CD4-positive, alpha-beta T cell treated with Interleukin-10 for 1 hour (primary cell): ENCODE measurements at places on chromosomes 1 and 21.

- peak; percentile 40 for DNase-seq
Measured at GRCh38 chr1:9653491-9654050, 2.0 kb downstream of the PIK3CD start.

DNA sequence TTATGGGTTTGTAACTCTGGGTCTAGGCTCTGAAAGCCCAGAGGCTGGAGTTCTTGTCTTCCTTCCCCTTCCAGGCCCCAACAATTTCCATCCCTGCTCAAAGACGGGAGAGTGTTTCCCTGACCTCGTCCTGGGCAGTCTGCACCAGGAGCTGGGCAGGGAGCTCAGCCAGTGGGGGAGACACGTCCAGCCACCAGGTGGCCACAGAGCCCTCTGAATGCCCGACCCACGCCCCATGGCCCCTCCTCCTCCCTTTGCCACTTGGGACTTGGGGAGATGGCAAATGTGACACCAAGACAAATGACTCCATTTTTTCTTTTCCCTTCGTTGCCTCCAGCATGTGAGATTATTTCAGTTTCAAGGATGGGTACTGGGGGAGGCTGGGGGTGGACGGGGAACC is 159.9 kb upstream of the AJAP1 start:
- DNase-seq, result no peak

- no peak for DNase-seq
Measured at GRCh38 chr21:41399246-41399800, 26.7 kb upstream of the MX1 start.

DNA sequence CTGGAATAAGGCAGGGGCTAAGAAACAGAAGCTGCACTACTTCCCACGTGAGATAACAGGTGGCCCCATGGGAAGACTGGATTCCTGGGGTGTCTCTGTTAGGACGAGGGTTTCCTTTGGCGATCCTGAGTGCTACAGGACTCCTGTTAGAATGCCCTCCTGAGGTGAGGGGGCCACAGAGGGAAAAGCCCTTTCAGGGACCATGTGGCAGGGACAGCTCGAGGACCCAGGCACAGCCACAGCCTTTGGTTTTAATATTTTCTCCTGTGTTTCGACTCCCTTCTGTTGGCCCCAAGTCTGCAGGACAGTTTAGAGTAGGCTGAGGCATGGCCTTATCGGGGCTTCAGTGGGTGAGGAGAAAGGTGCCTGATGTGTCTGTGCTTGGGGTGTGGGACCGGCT is 12.6 kb downstream of the TTC39A start:
- DNase-seq, result no peak

GRCh38 chr1:10663678-10664035 is 132.8 kb downstream of the CASZ1 start:
- DNase-seq, result no peak

DNA sequence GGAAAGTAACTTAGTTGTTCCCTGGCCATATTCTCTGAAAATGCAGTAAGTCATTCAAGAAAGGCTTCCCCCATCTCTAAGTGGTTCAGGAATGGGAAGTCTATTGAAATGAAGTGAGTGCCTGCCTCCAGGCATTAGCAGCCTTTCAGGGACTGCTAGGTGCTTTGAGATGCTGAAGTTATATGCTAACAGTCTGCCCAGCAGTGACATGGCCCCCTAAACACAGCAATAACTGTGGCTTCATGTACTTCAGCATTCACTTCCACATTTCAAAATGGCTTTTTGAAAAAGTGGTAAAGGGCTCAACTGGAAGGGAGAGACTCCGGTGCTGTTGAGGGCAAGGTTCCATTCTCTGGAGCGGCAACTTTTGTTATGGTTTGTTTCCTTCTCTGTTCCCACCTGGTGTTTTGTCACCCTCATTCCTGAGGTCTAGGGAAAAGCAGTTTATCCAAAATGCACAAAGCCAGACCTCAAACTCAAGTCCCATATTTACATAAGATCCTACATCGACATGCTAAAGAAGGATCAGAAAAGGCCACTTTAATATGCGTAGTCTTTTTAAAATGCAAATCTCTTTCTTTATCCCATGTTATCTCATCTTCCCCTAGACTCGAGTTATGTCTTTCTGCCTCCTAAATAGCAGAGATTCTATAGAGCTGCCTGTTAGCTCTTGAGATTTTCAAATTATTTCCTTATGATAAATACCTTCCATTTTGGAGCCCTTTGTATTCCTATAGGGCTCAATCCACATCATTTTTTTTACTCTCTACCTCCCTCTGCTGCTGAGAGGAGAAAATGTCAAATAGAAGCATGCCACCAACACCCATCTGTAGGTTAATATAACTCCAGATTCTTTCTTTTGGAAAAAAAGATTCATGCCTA is 34.2 kb upstream of the LRRC8C start:
- peak; percentile 64 for DNase-seq

- no peak for DNase-seq
Measured at GRCh38 chr1:237877631-237878030, 13.1 kb downstream of the ZP4 start.

GRCh38 chr1:155650231-155650757 is 38.3 kb downstream of the YY1AP1 start:
- no peak for DNase-seq

DNA sequence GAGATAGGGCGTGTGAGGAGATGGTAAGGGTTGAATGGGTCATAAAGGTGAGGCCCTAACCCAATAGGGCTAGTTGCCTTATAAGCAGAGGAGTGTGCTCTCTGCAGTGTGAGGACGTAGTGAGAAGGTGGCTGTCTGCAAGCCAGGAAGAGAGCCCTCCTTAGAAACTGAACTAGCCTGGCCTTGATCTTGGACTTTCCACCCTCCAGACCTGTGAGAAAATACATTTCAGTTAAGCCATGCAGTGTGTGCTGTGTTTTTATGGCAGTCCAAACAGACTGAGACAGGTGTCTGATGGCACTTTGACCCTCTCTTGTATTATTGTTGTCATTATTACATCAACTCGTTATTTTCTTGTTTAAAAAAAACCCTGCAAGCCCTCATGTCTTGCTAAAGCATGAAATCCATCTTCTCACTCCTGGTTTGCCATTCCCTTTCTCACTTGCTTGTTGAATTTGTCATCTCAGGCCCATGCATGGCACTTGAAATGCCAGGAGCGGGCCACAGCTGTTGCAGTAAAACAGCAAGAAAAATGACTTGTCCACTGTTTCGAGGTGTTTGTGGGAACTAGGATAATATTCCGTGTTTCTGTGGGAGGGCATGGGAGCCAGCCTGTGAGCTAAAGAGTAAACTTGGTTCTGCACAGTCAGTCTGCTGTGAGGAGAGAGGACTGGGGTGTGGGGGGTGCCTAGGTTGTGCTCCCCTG is 78.6 kb downstream of the STUM start:
- DNase-seq, result no peak

GRCh38 chr1:209029737-209030136 is 553.8 kb upstream of the CAMK1G start:
- DNase-seq, result no peak

- no peak for DNase-seq
Measured at GRCh38 chr21:38470755-38471154, 27.5 kb downstream of the ERG start.

DNA sequence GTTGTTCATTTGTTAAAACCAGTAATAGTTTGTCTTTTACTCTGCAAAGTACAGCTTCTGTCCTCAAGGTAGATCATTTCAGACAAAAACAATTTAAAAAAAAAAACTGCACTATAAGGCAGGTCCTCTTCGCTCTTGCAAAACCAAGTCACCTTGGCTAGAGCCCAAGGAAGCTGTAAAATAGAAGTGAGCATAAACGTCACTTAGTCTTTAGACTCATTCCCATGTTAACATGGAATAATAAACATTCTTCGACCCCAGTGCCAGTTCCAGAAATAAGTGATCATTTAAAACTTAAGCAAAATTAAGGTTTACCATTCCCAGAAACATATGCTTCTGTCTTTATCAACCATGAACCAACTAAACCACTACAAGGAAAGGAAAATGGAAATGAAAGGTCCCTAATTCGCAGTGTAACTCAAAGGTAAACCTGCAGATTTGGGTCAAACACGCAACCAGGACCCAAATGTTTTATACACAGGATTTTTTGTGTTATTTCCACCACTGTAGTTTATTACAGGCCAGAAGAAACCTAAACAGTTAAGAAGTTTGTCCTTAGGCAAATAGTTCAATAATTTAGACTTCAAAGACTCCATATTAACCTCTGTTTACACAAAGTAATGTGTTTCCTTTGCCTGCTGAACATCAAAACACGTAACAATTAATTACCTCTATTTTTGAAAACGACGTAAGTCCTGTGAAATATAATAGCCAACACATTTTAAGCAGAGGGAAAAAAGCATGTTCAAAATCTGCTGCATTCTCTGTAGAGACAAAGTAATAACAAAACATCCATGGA is 54.6 kb downstream of the TGFBR3 start:
- no peak for DNase-seq

GRCh38 chr1:229249854-229250644 is 20.9 kb upstream of the RAB4A start:
- no peak for DNase-seq

- peak; percentile 51 for DNase-seq
Measured at GRCh38 chr21:36630485-36631206, 68.3 kb upstream of the SIM2 start.

GRCh38 chr1:184937729-184938128 is 36.6 kb downstream of the NIBAN1 start:
- DNase-seq, result no peak

- DNase-seq, result peak; percentile 7
Measured at GRCh38 chr1:30976143-30976542, 67.6 kb upstream of the SDC3 start.

GRCh38 chr1:245242989-245243388 is 88.2 kb downstream of the KIF26B start:
- no peak for DNase-seq

- no peak for DNase-seq
Measured at GRCh38 chr1:198892065-198892464, 253.2 kb downstream of the PTPRC start.

DNA sequence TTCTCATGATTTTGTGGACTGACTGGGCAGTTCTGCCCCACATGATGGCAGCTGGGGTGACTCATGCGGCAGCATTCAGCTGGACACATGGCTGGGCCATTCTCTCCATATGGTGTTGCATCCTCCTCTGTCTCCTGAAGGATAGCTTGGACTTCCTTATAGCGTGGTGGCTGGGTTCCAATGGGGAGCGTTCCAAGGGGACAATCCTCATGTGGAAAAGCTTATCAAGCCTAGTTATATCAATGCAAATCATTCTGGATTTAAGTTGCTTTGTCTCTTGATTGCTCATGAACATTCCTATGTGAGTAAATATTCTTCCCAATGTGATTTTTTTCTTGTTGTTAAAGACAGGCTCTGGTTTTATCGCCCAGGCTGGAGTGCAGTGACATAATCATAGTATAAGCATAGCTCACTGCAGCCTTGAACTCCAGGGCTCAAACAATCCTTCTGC is 13.2 kb upstream of the SLC2A1 start:
- DNase-seq, result no peak

DNA sequence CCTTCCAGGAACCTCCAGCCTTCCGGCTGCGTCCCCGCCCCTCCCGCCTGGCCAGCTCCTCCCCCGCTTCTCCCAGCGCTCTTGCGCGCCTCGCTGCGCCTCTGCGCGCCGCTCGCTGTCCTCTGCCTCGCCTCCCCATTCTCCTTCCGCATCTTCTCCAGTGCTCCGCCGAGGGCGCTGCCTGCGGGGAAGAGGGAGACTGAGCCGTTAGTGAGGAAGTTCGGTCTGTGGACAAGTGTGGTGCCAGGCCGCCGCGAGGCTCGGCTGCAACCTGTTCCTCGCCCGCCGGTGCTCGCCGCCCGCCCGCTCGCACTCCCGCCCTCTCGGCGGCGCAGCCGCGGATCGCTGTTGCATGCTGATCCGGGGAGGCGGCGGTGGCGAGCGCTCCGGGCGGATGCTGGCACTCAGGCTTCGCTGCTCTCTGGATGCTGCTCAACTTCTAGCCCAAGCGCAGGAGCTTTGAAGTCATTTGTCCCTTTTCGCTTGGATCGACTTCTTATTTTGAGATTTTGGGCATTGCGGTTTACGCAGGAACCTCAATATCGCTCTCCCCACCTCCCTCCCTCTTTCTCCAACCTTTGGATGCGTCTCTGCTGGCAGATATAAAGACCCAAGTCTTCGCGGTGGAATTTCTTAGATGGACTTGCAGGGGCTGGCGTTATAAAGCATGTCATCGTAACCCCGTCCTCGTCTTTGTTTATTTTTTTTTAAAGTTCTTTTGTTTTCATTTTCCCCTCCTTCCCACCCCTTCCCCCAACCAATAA is 614 bp upstream of the CACNA1E start:
- DNase-seq, result no peak

DNA sequence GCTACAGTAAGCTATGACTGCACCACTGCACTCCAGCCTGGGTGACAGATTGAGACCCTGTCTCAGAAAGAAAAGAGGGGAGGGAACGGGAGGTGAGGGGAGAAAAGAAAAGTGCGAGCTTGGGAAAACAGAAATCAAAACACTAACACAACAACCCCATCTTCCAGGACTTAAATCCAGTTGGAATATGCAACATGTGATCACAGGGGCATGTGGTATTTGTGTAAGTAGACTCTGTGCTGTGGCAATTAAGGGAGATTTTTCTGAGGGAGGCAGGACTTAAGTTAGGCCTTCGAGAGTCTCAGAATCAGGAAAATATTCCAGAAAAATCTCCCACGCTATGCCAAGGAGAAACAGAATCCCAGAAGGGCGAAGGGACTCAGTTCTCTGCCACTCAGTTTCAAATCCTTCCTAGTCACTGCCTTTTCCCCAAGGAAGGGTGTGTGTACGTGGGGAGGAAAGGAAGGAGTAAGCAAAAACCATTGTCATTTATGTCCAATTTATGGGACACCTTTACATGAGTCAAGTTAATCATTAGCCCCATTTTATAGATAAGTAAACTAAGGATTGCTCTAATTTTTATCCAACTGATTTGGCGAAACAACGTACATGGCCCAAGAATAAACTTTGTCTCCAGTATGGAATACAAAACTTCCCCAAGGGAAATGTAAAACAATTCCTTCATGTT is 12.3 kb downstream of the ID3 start:
- no peak for DNase-seq

DNA sequence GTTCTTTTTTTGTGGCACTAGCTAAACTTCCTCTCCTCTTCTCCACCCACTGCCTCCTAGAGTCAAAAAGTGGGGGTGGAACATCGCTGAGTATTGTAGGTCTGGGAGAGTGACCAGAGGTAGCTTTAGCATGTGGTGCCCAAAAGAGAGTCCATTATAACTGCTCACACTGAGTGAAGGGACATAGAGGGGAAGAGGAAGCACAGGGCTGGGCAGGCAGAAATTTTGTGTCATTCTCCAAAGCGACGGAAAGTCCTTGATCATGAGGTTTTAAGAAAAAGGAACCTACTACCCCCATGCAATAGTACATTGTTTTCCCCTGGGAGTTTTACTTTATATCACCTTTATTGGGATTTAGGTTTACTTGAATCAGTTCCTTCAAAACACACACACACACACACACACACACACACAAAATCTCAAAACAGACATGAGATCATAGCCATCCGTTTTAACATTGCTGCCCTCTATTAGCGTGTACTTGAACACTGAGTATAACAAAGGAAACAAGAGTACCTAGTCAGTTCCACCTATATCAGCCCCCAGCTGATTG is 4.1 kb downstream of the CD84 start:
- peak; percentile 44 for DNase-seq

GRCh38 chr1:162349635-162350330 is 26.9 kb downstream of the SPATA46 start:
- DNase-seq, result no peak
